ENCODE measurements at places on chromosomes 6 and 20.

DNA sequence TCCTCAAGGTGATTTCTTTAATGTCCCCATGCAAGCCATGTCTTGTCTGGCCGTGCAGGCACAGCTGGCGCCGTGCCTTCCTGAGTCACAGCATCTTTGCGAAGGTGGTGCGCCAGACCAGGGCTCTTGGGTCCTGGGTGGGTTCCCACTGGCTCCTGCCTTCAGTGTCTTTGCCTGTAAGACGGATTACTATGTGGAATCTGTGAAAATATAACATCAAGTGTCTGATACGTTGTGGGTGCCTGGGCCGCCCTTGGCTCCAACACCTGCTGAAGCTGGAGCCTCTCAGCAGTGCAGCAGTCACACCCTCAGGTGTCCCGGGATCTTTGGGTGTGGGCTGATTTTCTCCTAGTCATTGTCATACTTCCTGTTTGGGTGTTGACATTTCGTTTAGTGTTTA, 3.2 kb downstream of the OSBPL2 start:
- DNase-seq, result no peak

DNA sequence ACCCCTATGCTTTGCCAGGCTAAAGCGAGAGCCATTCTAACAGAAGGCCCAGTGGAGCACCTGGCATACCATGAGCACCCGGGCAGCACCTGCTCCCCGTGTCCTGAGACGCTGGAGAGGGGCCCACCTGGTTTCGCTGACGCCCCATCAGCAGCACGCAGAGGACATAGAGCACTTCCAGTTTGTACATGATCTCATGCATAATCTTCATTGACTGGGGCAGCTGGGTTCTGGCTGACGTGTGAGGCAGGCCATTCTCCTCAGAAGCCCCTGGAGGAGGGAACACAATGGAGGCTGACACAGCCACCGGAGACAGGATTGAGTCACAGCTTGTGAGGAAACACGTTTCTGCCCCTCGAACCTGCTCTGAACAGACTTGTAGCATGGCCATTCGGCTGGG, 65.4 kb downstream of the MYH7B start:
- no peak for DNase-seq

DNA sequence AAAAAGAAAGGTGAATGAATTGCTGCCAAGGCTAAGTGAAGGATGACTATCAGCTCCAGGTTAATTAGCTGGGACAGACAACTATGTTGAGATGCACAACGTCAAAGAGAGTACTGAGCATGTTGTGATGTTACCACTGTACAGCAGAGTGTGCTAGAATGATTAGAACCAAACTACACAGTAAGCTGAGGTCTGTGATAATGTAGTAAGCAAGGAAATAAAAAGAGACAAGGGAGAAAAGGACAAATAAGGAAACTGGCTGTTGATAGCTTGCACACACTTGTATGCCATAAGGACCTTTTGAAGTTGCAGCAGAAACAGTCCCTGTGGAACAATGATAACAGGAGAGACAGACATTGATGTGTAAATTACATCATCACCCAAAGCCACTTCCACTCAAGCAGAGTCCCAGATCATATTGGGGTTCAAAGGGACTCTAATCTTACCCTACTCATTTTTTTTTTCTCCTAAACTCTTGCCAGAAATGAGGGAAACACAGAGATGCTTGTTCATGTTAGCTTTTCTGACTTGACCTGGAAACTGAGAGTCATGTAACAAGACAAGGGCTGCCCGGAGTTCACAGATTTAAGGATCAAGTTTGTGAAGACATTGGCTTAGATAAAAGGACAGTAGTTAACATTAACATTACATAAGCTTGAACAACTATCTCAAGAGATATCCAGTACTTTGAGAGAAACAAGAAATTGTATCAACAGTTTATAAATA, 189.9 kb downstream of the CENPW start:
- DNase-seq, result no peak

GRCh38 chr6:47836046-47836445, 54.2 kb downstream of the OPN5 start:
- no peak for DNase-seq

- no peak for DNase-seq
Observed at GRCh38 chr6:132910759-132911158, 96.4 kb downstream of the RPS12 start.

DNA sequence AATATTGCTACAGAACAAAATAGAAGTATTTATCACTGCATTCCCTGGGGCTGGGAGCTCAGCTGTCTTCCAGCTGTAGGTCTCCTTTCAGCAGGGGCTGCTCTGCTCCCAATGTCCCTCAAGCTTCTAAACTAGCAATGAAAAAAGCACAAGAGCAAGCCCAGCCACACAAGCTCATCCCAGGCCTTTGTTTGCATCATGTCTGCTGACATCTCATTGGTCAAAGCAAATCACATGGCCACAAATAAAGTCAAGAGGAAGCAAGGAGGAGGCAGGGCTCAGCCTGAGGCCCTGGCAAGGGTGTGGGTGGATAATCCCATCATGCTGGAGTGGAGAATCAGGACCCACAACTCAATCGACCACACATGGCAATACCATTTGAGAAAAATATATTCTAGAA, 2.2 kb upstream of the BFSP1 start:
- DNase-seq, result no peak

GRCh38 chr6:10184371-10185227, 230.3 kb downstream of the TFAP2A start:
- no peak for DNase-seq

DNA sequence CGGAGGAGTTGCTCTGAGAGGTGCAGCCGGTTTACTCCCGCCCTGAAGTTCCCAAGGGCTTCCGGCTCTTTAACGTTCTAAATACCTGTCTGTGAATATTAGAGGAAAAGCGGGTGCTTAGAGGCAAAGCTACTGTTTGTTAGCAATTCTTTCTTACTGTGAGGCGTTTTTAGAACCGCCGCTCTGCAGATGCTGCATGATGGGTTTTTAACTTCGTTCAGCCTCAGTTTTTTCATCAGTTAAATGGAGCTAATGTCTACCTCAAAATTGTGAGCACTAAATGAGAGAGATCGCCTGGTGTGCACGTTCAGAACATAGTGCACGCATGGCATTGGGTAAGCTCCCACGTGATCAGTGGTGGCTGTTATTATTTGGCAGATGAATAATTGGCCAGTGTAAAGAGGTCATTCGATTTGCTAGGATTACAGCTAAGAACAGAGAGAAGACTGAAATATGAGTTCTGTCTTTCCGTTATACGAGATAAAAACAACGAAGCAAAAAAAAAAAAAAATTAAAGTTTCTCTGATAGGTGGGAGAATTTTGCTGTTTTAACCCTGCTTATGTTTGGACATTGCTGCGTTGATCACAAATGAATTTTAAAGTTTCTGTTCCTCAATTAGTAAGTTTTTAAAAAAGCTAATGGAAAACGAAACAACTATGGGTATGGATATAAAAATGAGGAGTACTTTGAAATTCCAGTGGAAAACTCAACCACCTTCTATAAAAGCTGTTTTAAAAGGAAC, 660 bp upstream of the TFB1M start:
- DNase-seq, result peak; percentile 27

DNA sequence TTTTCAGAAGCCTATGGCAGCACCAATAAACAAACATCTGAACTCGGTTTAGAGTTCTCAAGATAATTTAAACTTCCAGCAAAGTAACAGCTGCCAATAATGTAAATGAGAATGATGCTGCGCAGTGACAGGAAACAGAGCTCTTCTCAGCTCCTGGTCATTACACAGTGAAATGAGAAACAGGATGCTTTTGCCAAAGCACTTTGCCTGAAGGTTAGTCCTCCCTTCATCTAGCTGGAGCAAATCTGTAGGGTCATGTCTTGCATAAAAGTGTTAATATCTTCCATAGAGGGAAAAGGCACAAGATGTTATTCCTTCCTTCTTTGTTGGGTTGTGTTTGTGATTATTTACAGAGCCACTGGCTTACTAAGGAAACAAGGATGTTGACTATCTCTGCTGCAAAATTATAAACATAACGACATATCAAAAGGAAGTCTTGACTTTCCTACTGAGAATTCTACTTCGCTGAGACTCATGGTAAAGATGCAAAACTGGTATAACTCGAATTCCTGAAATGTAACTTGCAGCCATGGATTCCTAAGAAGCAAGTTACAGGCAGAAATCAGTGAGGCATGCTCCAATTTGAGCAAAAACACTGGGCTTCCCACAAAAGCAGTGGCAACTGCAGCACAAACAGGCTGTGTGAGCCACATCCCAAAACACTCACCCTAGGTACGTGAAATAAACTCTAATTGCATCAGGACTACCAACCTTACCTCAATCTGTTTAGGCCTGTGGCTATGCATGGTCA, 102.5 kb upstream of the BEND6 start:
- DNase-seq, result no peak

DNA sequence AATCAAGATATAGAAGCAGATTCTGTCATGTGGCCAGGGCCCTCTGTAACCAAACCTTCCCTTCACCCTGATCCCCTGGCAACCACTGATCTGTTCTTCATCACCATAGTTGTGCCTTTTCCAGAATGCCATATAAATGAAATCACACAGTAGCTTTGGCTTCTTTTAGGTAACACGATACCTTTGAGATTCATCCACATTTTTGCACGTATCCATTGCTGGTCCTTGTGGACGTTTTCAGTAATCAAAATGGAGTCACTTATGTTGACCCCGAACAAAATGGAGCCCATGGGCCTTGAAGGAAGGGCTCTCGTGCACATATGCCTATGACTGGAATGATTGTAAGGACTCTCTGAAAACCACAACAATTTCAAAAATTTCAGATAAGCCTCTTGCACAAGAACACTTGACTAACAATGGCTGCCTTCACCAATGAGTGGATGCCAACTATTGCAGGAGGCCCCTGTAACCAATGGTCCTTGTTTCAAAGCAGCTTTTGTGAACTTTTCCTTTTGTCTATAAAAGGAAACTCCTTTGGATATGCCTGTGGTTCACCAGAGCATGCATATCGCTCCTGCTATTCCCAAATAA, 84.3 kb upstream of the RALY start:
- DNase-seq, result no peak

DNA sequence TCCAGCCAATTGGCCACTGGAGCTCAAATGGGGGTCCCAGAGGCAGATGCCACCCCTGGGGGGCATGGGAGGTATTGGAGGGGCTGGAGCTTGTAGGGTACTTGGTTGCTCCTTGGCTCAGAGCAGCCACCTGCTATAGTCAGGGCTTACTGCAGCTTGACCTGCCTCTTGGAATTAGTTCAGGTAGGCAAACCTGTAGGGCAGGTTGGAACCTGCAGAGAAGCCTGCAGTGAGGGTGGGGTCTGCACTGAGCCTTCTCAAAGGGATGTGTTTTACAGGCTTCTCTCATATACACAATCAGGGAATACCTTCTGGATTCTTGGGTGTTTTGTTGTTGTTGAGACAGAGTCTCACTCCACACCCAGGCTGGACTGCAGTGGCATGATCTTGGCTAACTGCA, 94.2 kb upstream of the MYL9 start:
- DNase-seq, result no peak

DNA sequence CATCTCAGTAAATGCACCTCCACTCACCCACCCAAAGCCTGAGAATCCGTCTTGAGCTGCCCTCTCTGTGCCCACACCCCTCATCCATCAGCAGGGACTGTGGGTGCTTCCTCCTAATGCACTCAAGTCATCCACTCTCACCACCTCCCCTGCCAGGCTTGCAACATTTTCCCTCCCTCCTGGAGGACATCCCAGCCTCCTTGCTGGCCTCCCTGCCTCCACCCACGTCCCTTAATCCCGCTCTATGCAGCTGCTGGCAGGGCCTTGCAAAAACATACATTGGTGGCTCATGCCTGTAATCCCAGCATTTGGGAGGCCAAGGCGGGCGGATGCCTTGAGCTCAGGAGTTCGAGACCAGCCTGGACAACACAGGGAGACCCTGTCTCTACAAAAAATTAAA, 15.6 kb upstream of the SRC start:
- DNase-seq, result no peak

DNA sequence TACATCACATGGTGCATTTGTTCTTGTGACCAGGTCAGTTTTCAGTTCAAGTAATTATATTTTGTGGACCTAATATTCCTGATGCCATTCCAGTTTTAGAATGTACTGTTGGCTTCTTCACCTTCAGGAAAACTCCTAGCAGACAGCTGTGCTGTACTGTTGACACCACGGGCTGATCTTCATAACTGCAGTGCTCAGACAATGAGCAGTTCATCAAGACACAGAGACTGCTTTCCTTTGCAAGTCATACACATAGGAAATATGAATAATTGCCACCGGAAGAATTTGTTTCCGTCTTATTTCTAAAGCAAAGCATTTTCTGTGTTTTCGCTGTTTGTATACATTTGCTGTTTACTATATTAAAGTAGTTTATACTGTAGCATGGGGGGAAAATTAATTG, 89.8 kb downstream of the C6orf118 start:
- no peak for DNase-seq

- no peak for DNase-seq
Observed at GRCh38 chr6:140912686-140913085, 1220.0 kb upstream of the GJE1 start.

DNA sequence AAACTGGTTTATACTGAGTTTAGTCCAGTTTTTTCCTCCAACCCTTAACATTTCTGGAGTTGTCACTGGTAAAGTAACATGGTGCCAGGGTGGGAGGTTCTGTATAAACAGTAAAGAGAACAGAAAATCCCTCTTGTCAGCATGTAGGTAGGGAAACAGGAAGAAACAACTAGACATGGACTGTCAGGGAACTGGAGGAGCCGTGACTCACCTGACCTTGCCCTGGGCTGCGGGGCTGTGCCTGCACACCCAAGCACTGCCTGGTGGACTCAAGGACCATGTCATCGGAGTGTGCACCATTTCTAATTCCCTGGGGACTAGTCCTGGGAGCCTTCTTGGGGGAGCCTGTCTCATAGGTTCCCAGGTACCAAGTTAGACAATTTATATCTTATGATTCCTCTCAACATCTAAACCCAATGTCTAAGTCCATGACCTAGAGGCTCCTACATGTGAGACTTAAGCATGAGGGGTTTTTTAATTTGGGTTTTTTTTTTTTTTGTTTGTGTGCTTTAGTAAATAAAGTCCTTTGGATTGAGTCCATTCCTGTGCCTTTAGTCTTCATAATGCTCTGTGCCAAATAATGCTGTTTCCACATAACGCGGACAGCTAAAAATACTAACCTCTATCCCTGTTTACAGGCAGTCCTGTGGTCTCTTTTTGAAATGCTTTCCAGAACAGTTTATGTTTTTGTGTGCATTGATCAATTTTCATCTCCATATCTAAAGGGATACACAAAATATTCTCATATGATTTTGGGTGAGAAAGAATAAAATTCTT, 136.9 kb upstream of the SUPT3H start:
- DNase-seq, result no peak

DNA sequence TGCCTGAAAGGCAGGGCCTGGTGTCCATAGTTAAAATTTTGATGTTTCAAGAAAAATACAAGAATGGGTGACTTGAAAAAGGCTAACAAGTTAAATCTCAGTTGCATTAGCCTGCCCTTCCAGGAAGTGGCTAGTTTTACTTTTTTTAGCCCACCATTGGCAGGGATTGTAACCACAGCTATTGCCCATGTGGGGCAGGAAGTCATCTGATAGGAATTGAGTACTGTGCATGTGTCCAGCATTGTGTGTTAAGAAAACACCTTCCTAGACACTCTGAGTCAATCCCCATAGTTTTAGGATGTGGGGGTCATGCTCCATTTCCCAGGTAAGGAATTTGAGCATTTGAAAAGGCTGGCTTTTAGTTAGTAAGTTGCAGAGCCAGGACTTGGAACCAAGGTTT, 26.9 kb downstream of the LYRM2 start:
- no peak for DNase-seq

- DNase-seq, result no peak
Observed at GRCh38 chr6:110318971-110319370, 39.2 kb downstream of the METTL24 start.

- no peak for DNase-seq
Observed at GRCh38 chr20:4937407-4938319, 63.6 kb downstream of the SLC23A2 start.

Data from stimulated activated CD4-positive, alpha-beta T cell treated with anti-CD3 and anti-CD28 coated beads, Interleukin-4, amount 100 ng/mL, for 1 hour (primary cell).